ENCODE measurements at places on chromosomes 16 and 17.

GRCh38 chr16:13873835-13874438 lies 46.0 kb upstream of the ERCC4 start:
- DNase-seq, result peak; percentile 60

DNA sequence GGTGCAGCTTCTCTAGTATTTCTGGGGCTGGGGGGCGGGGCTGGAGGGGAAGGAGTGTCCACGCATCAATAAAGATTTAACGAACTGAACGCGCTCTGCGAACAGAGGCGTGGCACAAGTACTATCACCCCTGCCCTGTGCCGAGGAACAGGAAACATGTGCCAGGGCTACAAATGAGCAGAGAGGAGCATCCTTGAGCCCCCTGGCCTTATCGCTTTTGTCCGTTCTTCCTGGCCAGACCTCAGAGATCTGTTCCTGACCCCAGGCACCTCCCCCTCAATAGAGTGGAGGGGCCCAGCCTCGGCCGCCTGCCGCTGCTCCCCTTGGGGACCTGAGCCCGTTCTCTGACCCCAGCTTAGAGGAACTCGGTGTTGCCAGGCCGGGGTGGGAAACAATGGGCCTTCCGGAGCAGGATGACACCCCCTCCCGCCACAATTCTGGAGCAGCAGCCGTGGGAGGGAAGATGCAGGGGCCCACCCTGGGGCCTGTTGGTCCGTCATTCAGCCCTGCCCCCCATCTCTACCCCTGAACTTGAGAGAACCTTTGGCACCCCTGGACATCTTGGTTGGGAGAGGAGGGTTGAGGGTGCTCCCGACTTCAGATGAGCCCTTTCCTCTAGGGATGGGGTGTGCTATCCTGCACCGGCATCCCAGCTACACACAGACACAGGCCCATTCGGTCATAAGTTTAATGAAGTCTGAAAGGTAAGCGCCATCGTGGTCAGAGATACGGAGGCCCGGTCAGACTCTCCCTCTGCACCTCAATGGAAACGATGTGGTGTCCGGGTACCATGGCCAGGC lies 1.1 kb downstream of the NAA38 start:
- DNase-seq, result peak; percentile 68

GRCh38 chr17:36197387-36197703 lies 787 bp upstream of the CCL3L1 start:
- DNase-seq, result no peak

GRCh38 chr16:57131351-57131970 lies 39.1 kb downstream of the CPNE2 start:
- no peak for DNase-seq

- no peak for DNase-seq
These were observed 44.8 kb downstream of the ADCY7 start for GRCh38 chr16:50311134-50311528.

- no peak for DNase-seq
These were observed 8.7 kb downstream of the COX10 start for GRCh38 chr17:14078027-14078426.

DNA sequence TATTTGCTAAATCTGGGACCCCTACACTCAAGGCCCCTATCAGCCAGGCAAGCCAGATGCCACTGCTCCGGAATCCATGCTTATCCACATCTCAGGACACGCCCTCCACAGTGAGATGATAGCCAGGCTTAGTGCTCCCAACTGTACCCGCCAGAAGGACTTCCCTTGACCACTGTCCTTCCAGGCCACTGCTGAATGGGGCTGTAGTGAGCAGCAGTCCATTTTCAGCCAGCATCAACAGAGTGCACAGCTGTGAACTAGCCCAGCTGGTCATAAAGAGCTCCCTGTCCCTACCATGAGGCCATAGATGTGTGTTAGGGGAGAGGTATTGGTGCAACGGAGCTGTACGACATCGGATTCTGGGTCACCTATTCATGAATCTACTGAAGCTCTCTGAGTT lies 13.0 kb upstream of the MED9 start:
- no peak for DNase-seq

DNA sequence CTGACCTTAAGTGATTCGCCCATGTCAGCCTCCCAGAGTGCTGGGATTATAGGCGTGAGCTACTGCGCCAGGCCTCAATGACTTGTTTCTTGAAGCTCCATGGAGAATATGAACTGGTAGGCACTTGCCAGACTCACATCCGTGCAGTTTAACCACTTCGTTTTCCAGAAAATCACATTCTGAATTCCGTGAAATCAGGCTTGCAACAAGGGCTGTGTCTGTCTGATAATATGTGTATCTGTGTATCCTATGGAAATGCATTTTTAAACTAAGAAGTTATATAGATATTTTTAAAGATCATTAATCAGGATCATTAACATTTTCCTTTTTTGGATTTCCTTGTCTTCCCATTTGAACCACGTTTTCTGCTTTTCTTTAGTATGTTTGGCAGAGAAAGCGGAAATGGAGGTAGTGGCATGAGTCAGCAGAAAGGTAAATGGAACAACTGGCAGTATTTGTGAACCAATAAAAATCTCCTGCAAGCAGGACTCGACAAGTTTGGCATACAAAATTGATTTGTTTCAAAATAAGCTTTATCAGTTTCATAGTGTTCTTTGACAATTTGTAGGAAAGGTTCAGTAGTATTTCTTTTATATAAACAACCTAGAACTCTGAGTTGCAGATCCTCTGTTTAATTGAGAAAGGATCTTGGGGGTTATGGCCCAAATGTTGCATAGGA lies 33.0 kb downstream of the USP10 start:
- DNase-seq, result no peak

GRCh38 chr16:53843084-53843483 lies 139.1 kb downstream of the FTO start:
- no peak for DNase-seq

DNA sequence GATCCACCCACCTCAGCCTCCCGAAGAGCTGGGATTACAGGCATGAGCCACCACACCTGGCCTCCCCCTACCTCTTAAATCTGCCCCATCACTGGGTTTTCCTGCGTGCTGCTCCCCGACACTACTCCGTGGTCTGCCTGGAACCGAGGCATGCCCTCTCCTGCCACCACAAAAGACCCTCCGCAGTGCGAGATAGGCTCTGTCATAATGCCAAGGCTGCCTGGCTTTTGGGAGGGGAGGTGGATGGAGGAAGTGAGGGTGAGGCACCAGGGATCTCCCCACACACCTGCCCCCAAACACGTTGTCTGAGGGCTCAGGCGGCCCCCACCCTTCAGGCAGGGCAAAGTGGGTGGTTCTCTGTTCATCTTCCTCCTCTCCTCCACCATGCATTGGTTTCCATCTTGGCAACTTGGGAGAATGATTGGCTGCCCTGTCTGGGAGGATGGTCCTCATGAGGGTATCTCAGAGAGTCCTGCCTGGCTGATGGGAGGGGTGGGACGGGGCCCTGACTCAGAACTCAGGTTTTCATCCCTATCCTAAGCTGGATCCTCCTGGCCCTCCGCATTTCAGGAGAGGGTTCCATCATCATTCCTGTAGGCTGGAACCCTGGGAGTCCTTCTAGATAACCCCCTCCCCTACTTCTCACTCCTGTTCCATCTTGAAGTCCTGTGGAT lies 23.2 kb downstream of the IGFBP4 start:
- DNase-seq, result no peak

- peak; percentile 27 for DNase-seq
These were observed 25.1 kb upstream of the ADGRG1 start for GRCh38 chr16:57603115-57604024.

GRCh38 chr17:6714315-6714874 lies 1.2 kb upstream of the SLC13A5 start:
- no peak for DNase-seq

DNA sequence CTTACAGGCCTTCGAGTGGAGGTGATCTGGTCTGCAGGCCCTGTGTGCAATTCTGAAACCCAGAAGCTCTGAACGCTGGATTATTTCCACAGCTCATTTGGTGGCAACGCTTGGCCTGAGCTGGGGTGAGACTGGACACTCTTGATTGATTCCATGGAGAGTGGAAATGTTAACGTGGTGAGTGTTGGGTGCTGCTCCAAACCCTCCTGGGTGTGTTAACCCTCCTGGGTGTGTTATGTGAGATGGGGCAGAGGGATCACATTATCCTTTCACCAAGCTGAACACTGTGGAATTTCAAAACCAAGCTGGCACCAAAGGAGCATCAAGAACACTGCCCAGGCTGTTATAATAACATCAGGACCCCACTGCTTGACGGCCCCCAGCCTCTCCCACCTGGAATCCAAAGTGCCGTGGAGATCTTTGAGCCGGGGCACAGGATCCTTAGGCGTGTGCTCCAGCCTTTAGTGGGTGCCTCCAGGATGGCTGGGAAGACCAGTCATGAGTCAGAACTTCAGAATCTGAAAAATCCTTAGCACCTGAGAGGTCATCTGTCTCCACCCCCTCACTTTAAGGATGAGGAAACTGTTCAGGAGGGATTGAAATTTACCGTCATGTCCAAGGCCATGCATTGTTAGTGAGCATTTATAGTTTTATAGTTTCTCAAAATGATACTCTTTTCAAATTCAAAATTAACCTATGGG lies 75.0 kb downstream of the RPTOR start:
- no peak for DNase-seq

DNA sequence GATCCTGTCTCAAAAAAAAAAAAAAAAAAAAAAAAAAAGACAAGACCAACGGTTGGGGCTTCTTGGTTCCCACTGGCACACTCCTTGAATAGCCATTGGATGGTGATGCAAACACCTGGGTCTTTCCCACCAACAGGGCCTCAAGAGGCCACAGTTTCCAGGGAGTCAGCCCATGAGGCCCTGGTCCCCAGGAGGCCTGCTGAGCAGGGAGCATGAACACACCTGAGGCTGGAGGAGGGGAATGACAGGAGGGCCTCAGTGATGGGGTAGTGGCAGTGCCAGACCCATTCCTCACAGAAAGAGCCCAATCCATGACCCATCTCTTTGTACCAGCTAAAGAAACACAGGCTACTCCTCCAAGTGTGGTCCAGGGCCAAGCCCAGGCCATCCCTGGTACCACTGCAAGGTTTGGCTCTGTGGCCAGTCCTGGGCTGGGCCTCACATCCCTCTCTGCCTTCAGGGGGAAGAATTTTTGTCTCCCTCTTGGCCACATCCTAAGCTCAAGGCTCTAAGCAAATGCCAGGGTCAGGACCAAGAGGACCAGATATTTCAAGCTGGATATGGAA lies 13.9 kb downstream of the ARL2BP start:
- no peak for DNase-seq
